AG09319 (cell line): ENCODE measurements at places on chromosomes 1 and 21.

- no peak for DNase-seq
Observed at GRCh38 chr1:198648592-198648991, 9.8 kb downstream of the PTPRC start.

GRCh38 chr1:188122646-188123045, 1293.9 kb downstream of the PLA2G4A start:
- no peak for DNase-seq

GRCh38 chr1:154407198-154408091, 2.3 kb downstream of the IL6R start:
- DNase-seq: no peak

DNA sequence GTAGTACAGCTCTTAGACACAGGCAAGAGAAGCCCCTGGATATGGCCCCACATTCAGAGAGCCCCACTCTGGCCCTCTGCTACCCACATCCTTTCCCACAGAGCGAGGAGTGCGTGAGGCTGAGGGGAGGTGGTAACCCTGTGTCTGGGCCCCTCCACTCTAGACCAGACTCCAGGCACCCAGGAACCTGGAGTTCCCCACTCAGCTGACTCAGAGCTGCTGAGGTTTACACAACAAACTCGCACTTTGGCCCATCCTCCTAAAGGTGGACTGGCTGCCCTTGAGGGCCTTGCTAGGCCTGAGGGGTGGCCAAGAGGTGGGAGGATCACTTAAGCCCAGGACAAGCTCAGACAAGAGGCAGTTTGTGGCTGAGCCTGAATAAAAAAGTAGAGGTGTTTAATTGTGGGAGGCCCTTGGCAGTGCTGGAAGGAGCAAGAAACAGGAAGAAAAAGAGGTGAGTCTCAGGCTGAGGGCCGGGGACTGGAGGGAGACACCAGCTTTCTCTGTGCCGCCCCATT, 10.7 kb downstream of the MR1 start:
- no peak for DNase-seq

DNA sequence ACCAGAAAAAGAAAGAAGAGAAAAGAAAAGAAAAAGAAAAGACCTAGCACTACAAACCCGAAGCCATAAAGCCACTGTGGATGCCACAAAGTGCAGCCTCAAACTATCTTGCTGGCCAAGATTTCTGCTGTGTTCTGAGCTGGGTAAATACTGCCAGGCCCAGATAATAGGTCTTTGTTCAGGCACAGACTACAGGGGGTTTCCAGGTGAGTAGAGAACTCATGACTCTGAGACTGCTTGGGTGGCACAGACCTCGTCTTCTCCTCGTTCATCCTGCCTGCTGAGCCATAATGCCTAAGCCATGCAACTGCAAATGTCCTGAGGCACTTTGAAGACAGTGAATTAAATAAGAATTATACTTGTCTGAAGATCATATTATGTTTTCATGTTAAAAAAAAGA, 651.8 kb downstream of the LMO4 start:
- DNase-seq: no peak

DNA sequence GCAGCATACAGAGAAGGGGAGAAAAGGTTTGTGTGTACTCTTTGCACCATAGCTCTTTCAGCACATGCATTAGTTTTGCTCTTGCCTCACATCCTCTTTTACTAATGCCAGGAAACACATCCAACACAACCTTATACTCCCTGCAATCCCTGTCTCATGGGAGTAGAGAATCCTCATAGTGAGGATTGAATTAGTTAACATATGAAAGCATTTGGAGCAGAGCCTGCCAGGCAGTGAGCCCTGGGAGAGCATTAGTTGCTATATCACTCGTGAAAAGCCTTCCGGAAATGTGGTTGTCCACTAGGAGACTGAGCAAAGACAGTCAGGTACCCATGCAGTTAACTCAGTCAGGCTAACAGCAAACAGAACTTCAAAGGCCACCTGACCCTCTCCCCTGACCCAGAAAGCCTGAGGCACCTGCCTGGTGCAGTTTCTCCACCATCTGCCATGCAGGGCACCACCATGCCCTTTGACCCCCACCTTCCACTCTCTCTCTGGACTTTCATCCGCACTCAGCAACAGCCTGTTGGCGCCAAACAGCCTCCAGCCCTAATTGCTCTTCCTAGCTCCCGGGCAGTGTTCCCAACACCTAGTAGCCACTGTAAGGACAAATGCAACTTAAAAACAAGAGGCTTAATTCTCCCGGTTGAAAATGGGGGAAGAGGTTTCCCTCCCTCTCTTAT, 14.9 kb upstream of the AGT start:
- no peak for DNase-seq

DNA sequence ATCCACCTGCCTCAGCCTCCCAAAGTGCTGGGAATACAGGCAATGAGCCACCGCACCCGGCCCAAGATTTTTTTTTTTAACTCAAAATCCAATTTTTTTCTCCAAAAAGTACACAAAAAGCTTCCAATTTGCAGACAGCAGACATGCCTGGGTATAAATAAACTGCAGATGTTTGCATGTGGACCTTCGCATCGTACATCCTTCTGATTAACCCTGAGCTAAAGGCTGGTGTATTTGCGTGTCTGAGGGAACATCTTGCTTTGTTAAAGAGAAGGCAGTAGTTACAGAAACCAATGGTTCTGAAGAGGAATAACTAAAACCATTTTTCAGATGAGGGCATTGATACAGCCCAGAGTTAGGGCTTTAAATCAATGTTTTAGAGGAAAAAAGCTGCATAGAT, 12.7 kb downstream of the BCAR3 start:
- peak; percentile 72 for DNase-seq

DNA sequence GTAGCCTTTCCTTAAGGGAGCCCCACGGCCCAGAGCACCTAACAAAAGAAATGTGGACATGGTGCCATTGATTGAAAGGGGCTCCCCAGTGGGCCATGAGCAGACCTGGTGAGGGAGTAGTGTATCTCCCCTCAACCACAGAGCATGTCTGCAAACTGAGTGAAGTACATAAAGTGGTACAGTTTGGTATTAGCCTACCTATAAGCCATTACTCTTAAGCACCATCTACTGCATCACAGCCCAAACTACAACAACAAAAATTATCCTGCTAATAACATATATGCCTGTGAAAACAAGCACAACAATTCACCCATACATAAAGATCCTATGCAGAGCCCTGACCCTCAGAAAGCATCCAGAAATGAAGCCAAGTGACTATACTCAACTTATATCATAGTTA, 407.8 kb downstream of the PTPRC start:
- no peak for DNase-seq

DNA sequence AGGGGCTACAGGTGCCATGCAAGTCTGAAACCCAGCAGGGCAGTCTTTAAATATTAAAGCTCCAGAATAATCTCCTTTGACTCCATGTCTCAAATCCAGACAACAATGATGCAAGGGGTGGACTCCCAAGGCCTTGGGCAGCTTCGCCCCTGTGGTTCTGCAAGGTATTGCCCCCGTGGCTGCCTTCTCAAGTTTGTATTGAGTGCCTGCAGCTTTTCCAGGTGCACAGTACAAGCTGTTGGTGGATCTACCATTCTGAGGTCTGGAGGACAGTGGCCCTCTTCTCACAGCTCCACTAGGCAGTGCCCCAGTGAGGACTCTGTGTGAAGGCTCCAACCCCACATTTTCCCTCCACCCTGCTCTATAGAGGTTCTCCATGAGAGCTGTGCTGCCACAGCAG, 3.7 kb upstream of the MROH9 start:
- DNase-seq: no peak

DNA sequence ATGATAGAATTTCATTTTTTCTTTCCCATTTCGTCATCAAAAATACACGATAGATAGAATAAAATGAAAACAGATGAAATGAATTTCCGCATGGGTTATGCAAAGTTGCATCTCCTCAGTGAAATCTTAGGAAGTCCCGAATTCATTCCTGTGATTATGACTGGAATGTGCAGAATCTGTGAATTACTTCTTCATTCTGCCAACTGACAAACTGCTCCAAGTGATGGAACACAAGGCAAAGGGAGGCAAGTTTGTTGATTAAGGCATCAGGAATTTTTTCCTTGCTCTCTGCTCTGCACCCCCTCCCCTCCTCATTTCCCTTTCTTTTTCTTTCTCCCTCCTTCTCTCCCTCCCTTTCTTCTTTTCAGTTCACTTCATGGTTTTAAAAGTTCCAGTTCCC, 37.0 kb upstream of the ADGRL4 start:
- DNase-seq: peak; percentile 45

DNA sequence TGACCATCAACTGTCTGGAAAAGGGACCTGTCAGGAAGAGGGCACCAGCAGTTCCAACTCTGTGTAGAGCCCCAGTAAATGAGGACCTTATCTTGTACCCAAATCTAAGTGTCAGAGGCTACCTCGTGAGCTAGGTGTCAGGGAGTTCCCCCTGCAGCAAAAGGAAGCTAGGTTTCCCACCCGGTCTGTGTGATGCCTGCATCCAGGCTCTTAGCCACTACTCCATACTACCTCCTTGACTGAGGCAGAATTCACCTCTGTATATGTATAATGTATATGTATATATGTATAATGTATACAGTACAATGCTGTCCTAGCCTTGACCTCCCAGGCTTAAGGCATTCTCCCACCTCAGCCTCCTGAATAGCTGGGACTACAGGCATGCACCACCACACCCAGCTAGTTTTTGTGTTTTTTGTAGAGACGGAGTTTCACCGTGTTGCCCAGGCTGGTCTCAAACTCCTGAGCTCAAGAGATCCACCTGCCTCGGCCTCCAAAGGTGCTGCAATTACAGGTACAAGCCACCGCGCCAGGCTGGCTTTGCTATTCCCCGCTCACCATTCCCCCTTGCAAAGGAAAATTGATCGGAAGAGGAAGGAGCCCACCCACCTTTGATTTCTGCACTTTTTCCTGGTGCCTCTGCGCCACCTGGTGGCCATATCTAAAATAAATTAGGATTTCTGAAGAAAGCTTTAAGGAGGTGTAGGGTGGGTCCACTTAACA, 15.7 kb upstream of the LUZP1 start:
- DNase-seq: no peak

DNA sequence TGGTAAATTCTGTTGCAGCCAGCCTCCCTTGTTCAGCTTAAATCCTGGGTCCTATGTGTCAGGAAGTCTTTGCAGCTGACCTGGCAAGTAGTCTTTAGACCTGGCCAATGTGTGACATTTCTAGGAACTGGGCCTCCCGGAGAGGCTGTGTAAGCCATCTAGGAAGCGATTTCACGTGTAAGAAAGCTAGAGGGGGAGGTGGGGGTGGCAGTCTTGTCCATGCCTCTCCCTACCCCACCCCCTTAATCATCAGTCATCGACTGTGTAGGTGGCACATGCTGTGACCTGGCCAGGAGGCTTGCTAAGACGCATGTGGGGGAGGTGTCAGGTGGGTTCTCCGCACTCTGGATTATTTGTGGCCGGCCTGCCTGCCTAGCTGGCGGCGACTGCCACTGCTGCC, 8.4 kb downstream of the C1orf226 start:
- DNase-seq: no peak

- DNase-seq: no peak
Observed at GRCh38 chr1:192626366-192627179, 9.4 kb upstream of the RGS13 start.

DNA sequence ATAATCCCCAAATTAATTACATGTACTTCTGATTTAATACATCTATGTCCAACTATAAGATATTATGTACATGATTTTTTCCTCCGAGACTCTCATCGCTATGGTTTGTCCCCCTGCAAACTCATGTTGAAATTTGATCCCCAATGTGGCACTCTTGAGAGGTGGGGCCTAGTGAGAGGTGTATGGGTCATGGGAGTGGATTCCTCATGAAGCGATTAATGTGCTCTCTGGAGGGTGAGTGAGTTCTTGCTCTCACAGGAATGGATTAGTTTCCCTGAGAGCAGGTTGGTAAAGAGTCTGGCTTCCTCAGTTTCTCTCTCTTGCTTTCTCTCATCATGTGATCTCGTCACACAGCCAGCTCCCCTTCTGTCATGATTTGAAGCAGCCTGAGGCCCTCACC, 16.1 kb downstream of the HSF2BP start:
- no peak for DNase-seq

GRCh38 chr1:32983020-32983419, 18.4 kb upstream of the RNF19B start:
- no peak for DNase-seq

DNA sequence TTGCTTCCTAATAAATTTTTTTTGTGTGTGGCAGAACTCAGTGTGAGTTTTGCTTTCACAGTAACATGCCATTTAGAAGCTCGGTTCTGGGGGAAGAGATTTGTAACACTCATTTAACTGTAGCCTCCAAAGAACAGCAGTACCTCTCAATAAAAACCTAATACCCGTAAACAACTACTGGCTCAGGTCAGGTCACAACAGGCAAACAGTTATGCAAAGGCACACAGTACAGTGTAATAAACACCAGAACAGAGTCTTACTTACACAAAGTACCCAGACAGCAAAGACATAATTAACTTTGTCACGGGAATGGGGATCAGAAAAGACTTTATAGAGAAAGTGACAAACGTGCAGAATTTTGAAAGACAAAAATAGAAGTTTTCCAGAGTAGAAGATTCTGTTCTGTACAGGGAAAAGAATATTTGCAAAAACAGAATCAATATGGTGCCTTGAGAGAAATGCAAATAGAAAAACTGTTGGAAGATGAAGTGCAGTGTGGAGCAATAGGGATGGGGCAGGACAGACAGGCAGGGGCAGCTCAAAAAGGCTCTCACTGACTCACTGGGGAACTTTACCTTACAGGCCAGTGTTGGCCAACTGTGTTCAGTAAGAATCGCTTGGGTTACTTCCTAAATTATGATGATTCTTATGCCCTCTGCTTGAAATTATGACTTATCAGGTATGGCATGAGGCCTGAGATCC, 38.8 kb downstream of the EGLN1 start:
- DNase-seq: no peak

GRCh38 chr1:209457401-209458125, 126.0 kb upstream of the CAMK1G start:
- DNase-seq: no peak

DNA sequence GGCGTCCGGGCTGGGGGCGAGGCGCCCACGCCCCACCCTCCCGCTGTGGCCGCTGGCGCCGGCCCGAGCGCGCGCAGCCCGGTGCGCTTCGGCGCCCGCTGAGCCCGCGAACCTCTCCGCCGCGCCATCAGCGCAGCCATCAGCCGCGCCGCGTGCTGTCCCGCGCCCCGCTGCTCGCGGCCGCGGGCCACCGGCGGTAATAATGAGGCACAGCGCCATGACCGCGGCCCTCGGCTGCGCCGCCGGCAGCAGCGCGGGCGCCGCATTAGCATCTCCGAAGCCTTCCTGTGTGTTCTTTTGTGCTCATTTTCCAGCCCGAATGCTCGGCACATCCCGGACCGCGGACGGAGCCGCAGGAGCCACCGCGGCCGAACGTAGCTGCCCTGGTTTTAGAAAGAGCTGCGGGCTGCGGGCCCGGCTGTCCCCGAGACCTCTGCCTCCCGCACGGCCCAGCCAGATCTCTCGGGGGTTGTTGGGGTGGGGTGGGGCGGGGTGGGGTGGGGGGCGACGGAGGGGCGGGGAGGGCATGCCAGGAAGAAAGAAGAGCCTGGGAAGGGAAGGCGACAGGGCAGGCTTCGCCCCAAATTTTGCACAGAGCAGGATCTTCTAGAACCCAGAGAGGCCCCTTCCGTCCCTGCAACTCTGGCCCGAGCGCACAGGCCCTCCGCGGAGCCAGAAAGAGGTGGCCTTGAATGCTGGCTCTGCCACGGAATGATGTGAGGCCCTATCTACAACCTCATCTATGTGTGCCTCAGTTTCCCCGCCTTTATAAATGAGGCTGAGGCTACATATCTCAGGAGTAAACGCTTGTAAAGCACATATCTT, 55.3 kb downstream of the RRAGC start:
- no peak for DNase-seq

GRCh38 chr1:243345205-243345604, 89.4 kb downstream of the SDCCAG8 start:
- no peak for DNase-seq
